ENCODE measurements at places on chromosomes 3 and 15. TPM values are rescaled to one million over a fixed set of nuclear protein-coding genes. Genes with fewer than 3 reads are reported as not detected.

- DNase-seq: no peak
Observed at GRCh38 chr3:130378677-130379191, 33.3 kb downstream of the COL6A5 start.

DNA sequence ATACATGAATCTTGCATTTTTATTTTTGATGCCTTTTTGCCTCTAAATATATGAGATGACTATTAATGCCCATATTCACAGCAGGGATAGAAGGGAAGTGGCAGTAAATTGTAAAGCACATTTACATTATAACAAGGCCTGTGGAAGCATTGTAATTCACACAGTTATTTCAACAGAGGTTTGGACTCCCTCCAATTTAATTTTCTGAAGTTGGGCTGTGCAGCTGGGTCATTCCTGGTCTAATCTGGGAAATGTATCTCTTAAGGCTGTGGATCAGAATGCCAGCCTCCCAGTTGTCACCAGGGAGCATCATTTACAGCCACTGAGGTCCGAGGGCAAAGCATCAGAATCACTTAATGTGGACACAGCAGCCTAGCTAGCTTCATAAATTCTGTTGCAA, 434.5 kb downstream of the MFSD1 start:
- no peak for DNase-seq

GRCh38 chr15:61476741-61477140, 247.6 kb upstream of the RORA start:
- no peak for DNase-seq

- DNase-seq: no peak
Observed at GRCh38 chr3:172204716-172205115, 165.3 kb downstream of the FNDC3B start.

DNA sequence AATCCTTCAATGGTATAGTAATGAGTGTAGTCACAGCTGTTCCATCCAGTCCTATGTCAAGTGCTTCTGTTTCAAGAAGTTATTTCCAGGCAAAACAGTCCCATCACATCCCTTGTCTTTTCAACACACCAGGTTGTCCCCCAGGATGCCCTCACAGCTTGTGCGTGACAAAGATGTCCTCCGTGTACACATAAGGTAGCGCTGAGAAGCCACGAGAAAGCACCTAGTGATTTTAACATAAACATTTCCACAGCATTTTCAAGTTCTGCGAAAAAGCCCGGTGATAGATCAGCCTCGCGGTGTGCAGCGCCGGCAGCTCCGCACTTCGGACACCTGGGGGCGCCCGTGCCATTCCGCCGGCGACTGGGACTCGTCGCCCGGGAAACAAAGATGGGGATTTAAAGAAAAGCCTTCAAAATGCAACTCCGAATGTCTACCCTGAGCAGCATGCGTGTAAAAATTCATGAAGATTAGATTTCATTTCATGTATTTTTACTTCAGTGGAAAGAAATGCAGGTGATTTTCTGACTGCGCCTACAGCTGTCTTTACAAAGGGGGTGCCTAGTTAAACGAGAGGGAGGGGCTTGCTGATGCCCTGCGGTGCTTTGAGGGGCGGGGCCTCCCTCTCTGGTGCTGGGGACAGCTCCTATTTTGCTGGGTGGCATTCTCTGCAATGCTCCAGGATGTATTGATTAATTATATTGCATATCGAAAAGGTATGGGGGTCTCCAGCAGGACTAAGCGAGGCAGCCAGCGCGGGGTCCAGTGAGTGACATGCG, 49.9 kb downstream of the KY start:
- DNase-seq: peak; percentile 28

The FOXB1 gene
- not detected for total RNA-seq

The NME9 gene
- total RNA-seq: not detected

The MASP1 gene
- total RNA-seq: 10.9 TPM
